Endothelial cell (in vitro differentiated cells): ENCODE measurements at places on chromosomes 7 and 10. TPM values are rescaled to one million over a fixed set of nuclear protein-coding genes. Genes with fewer than 3 reads are reported as not detected.

Gene NPY4R
- total RNA-seq = not detected

Gene GJC3
- total RNA-seq = 1.8 TPM

Gene ATP5F1C
- 216 TPM for total RNA-seq

DNA sequence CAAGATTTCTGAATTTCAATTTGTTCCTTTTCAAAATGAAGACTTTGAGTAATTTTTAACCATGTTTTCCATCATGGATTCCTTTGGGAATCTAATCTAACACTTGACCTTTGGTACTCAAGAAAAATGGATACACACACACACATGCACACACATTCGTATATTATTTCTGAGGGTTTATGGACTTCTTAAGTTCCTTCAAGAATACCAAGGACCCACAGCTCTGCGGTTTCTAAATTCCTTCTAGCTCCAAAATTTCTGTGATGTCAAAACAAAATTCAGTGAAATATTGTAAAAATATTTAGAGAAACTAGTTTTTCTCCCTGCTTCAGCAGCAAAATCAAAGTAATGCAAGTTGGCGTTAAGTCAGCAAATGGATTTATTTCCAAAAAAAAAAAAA, 98.3 kb upstream of the FAM13C start:
- DNase-seq = no peak

- no peak for DNase-seq
Measured at GRCh38 chr10:90125456-90126255, 424.3 kb downstream of the KIF20B start.

DNA sequence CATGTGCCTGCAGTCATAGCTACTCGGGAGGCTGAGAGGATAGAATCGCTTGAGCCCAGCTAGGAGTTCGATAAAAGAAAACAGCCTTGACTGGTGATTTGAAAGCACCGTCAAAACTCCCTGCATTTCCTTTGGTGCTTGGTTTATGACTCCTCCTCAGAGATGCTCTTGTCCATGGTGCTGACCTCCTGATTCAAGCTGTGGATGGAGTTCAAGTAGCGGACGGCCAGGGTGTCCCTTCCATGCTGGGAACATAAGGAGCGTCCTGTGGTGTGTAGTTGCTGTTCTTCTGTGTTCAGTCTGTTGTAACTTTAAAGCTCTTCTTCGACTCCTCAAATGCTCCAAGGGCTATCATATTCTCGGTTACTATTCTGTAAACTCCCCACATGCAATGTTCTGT, 382.5 kb upstream of the KIAA1217 start:
- DNase-seq = peak; percentile 65

DNA sequence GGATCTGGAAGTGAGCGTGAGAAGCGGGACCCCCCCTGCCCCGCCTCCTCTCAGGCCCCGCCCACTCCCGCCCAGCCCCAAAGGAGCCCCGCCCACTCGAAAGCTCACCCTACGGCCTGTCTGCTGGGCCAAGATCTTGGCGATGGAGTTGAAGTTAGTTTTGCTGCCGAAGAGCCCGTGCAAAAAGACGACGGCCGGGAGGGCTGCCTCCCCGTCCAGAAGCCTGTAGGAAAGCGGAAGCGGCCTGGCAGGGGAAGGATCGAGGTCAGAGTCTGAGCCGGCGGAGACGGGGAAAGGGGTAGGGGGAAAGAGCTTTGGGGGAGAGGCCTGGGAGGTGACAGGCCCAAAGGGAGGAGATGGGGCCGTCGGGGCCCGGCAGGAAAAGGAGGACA, 386 bp downstream of the ABHD11 start:
- peak; percentile 48 for DNase-seq

- peak; percentile 31 for DNase-seq
Measured at GRCh38 chr10:21675157-21675796, 141.2 kb downstream of the MLLT10 start.
